GOT3 (cell line): ENCODE measurements at places on chromosomes 6 and 20.

- DNase-seq = no peak
These were observed 34.1 kb upstream of the ID1 start for GRCh38 chr20:31570735-31571617.

DNA sequence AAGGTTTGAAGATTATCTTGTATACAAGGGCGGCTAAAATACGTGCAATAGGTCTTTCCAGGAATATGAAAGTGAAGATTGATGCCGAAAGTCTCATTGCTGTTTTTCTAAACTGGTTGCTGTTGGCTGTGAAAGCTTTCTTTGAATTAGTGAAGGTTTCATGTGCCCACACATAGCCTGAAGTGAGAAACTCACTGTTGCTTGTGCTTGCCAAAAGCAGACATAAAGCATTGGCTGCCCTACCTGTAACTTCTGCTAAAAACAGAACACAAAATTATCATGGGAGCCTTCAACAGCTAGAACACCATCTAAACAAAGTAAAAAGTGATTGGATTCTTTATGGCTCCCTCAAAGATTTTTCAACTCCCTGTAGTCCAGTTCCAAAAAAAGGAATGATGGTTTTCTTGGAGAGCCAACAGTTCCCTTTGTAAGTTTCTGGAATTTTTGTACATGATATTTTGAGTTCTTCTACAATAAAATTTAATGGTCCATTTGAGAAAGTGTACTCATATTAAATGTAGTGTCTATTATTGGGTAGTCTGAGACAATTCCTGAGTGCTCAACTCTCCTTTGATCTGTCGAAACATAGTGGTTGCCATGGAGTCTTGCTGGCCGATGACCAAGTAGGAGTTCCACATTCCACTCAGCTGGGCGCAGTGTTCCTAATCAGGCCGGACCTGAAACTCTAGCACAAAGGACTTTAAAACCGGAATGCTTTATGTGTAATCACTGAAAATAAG, 68.5 kb downstream of the PLEKHG1 start:
- no peak for DNase-seq

DNA sequence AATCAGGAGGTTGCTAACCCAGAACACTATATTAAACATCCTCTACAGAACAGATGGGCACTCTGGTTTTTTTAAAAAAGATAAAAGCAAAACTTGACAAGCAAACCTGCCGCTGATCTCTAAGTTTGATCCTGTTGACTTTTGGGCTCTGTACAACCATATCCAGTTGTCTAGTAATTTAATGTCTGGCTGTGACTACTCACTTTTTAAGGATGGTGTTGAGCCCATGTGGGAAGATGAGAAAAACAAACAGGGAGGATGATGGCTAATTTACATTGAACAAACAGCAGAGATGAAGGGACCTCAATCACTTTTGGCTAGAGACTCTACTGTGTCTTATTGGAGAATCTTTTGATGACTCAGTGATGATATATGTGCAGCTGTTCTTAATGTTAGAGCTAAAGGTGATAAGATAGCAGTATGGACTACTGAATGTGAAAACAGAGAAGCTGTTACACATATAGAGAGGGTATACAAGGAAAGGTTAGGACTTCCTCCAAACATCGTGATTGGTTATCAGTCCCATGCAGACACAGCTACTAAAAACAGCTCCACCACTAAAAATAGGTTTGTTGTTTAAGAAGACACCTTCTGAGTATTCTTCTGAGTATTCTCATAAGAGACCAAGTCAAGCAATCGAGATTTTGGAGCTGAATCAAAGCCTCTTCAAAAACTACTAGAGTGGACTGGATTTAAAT, 201.2 kb upstream of the SHLD1 start:
- no peak for DNase-seq

GRCh38 chr6:79266051-79266450, 31.6 kb upstream of the HMGN3 start:
- DNase-seq = no peak

DNA sequence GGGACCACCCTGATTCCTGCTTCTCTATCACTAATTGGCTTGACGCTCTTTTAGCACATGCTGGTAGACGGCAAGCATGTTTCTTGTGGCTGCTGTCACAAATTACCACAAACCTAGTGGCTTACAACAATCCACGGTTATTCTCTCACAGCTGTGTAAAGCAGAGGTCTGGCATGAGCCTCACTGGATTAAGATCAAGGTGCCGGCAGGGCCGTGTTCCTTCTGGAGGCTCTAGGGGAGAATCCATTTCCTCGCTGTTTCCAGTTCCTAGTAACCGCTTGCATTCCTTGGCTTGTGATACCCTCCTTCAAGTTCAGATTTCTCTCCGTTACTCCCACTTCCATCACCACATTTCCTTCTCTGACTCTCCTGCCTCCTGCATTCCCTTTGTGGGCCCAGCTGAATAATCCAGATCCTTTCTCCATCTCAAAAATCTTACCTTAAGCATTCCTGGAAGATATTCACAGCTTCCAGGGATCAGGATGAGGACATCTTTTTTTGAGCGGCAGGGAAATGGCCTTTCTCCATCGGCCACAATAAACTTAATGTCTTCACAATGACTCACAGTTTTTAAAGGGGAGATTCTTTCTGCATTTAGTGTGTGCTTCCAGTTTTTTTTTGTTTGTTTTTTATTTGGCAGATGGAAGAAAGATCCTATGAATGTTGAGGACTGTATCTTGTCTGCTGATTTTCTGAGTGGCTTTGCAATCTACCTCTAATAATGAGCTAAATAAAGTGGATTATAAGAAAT, 39.9 kb downstream of the BMP6 start:
- DNase-seq = no peak

DNA sequence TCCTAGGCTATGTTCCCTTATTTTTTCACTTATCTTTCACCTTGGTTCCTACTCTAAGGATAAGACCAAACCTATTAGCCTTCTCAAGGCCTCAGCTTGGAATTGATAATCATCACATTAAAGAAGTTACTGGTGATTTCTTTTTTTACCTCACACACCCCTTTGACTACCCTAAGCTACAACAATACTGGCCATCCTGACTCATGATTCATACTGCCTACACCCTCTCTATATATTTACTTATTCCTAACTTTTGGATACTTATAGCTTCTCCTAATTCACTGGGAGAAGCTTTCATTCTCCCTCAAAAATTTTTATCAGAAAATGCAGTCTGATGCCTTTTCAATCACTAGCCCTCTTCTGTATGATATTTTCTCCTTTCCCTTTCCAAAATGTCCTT, 256.1 kb downstream of the TBX18 start:
- DNase-seq = no peak

GRCh38 chr6:37941871-37942270, 122.3 kb downstream of the ZFAND3 start:
- no peak for DNase-seq

GRCh38 chr6:16436550-16436949, 198.2 kb downstream of the GMPR start:
- no peak for DNase-seq
